ENCODE measurements at places on chromosomes 6 and 20.

DNA sequence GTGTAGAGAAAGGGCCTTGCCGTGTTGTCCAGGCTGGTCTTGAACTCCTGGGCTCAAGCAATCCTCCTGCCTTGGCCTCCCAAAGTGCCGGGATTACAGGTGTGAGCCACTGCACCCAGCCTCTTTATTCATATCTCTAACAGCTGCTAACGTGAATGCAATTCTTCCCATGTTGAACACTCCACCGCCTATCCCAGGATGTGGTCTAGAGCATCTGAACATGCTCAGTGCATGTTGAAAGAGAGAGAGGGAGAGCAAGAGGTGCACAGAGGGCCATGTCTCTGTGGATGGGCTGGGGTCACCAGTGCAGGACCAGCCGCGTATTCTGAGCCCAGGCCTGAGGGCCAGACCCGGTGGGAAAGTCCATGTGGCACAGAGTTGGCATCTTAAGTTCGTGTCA is 12.8 kb downstream of the TUBB2A start:
- DNase-seq = no peak

GRCh38 chr6:55835220-55835619 is 40.2 kb downstream of the BMP5 start:
- DNase-seq = no peak

DNA sequence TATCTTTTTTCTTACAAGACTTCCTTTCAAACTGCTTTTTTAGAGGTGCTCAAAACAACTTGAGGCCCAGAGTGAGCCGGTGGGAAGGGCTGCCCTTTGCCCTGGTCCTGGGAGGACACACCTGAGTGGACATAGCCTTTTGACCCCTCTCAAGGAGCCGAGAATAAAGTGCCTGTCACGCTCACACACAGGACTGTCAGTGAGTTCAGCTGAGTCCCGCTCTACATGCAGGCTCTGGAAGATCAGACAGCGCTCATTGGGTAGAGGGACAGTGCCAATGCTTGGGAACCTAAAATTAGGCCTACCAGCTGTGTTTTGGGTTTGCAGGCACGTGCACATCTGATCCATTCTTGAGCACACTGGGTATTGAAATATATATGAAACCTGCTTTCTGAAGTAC is 387.8 kb downstream of the CD83 start:
- no peak for DNase-seq

GRCh38 chr6:98980819-98981218 is 33.1 kb upstream of the FBXL4 start:
- DNase-seq = no peak

- no peak for DNase-seq
Observed at GRCh38 chr6:142401838-142402237, 100.0 kb downstream of the ADGRG6 start.

- DNase-seq = no peak
Observed at GRCh38 chr6:122832459-122832858, 43.4 kb downstream of the SMPDL3A start.

DNA sequence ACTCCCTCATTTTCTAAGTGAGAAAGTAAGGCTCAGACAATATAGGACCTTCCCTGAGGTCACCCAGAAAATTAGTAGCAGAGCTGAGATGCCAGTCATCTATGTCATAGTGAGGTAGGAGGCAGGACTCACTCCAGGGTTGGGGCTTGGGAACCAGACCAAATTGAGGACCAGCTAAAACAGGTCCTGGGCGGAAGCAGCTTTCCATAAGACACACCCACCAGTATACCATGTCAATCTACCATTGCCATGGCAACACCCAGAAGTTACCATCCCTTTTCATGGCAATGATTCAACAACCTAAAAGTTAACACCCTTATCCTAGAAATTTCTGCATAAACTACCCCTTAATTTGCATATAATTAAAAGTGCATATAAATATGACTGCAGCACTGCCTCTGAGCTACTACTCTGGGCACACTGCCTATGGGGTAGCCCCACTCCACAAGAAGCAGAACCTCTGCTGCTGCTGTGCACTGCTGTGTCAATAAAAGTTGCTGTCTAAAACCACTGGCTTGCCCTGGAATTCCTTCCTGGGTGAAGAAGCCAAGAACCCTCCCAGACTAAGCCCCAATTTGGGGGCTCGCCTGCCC is 30.3 kb upstream of the OCSTAMP start:
- no peak for DNase-seq

- no peak for DNase-seq
Observed at GRCh38 chr20:60513141-60513540, 554.9 kb downstream of the CDH26 start.

DNA sequence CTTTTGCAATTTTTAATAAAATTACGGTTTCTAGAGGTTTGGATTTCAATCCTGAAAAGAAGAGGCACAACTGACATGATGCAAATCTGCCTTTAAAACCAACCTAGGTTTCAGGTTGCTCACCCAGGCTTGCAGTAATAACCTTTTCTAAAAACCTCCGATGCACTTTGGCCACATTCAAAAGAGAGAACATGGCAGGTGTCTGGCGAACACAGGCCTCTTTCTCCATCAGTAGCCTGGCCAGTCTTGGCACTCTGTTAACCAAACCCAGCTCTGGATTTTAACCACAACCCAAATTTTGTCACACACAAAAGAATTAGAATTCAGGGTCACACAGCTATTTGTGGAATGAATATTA is 55.8 kb upstream of the MAFB start:
- DNase-seq = no peak

DNA sequence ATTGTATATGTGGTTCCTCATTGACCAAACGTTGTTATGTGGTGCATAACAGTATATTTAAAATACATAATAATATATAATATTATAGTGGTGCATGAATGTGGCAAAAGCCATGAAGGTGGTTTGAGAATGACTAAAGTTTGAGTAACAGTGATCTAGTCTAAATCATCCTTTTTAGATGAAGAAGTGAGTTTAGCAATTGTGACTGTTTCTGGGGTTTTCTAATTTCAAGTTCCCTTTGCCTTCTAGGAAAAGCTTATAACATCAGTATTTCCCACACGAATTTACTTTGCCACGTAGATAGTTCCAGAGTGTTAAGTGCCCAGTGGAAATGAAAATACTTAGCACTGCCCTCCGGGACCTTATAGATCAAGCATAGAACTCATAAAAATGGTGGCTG is 40.9 kb downstream of the ARFGEF2 start:
- no peak for DNase-seq

DNA sequence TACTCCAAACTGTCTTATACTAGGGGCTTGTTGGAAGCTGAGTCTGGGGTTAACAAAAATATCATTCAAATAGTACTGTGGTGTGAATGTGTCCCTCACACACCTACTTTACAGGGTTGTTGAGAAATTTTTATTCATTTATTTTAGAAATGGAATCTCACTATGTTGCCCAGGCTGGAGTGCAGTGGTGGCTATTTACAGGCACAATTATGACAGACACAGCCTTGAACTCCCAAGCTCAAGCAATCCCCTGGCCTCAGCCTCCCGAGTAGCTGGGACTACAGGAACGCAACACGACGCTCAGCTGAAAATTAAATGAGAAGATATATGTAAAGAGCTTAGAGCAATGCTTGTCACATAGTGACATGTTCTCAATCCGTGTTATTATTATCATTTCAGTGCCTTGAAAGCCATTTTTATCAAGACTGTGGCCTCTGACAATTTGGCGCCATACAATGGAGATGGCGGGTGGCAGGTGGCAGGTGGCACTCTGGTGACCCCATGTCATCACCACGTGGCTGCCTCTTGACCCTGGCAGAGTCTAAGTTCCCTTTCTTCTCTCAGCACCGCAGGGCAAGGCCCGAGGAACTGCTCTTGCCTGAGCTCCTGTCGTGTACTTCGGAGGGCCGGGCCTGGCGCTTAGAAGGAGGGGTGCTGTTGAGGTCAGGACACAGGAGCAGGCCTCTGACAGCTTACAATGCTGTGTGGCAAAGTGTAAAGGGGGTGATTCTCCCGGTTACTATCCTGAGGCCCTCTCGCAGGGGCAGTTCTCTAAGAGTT is 64.5 kb downstream of the STX11 start:
- DNase-seq = peak; percentile 15

DNA sequence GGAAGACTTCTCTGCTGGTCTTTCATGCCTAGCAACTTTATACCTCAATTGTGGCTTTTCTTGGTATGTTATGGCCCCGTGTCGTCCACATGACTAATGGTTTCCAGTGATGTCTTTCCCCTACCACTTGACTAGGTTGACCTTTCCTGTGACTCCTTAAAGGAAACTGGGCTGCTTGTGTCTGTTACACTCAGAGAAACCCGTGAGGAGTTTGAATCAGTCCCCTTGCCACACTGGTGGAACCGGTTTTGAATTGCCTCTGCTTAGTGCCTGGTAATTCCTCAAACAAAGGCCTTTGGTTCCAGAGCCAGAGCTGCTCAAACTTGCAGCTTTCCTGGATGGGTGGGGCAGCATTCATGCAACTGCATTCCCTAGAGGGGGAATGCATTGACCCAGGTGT is 21.9 kb downstream of the ECT2L start:
- peak; percentile 45 for DNase-seq

All from stimulated activated naive CD8-positive, alpha-beta T cell treated with anti-CD3 and anti-CD28 coated beads, Interleukin-15, Interleukin-2, amounts not matched to agents 100 U/mL and 50 U/mL, for 24 hours (primary cell).